ENCODE measurements at places on chromosomes 1 and 21. TPM values are rescaled to one million over a fixed set of nuclear protein-coding genes. Genes with fewer than 3 reads are reported as not detected.

DNA sequence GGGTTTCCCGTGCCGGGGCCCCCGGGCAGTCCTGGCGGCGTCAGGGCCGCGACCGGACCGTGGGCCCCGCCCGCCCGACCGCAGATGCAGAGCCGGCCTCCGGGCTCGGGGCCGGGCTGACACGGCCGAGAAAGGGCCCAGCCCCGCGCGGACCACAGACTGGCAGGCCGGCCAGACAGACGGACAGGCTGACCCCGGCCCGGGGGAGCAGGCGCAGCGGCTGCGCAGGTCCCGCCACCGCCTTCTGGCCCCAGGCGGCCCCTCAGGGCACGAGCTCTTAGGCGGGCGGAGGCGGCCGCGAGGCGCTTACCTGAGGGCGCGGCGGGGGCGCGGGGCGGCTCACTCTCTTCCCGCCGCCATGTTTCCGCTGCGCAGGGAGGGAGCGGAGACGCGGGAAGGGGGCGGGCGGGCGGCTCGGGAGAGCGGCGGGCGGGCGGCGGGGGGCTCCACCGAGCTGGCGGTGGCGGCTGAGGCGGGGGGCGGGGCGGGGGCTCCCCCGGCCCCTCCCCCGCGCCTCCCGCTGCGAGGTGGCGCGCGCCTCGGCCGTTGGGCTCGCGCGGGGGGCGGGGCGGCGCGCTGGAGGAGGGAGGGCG is at the start of gene SCMH1:
SCMH1 (minus strand) TSS at position 558 of the 593 bp plus-strand sequence. CDS start 56,173 bp downstream, outside the sequence.
- peak; percentile 39 for DNase-seq

GSTM3 gene
- 109 TPM for polyA plus RNA-seq

DNA sequence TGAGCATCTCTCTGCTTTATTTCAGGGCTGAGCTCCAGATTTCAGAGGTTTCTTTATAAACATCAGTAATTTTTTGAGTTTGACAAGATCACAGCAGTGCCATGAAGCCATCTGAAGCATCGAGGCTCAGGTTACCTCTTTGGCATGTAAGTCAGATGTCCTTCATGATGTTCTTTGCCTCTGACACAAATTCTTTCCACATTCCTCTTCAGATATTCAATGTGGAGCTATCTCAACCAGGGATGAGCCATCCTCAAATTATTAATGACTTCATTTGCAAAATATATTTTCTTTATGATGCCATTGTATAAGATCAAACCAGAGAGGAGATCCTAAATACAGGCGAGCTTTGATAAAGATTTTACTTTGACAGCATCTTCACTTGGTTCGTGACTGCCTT is 256.7 kb downstream of the COL11A1 start:
- no peak for DNase-seq

GRCh38 chr1:237119091-237119490 is 77.1 kb downstream of the RYR2 start:
- DNase-seq = no peak

PLPPR4 gene
- 48.0 TPM for polyA plus RNA-seq

DNA sequence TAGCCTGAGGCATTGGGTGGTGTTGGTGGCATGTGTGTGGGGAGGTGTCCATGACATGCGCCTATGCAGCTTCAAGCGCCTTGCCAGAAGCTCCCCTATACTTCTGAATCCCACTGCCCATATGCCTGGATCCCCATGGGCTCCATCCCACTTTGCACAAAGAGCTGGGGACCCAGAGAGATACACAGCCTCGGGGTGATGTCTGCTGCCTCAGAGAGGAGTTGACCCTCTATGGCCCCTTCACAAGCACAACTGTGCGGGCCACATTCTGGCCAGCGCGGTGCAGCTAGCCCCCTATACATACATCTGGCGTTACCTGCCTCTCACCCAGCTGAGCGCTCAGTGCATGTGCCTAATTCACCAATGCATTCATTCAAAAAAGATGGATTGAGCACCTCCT is 9.6 kb upstream of the PTPRF start:
- no peak for DNase-seq

- DNase-seq = no peak
Observed at GRCh38 chr1:24416666-24417391, 1.2 kb downstream of the NIPAL3 start.

- DNase-seq = no peak
Observed at GRCh38 chr21:16037421-16037955, 307.7 kb downstream of the USP25 start.

MATN1 gene
- 1.1 TPM for polyA plus RNA-seq

DNA sequence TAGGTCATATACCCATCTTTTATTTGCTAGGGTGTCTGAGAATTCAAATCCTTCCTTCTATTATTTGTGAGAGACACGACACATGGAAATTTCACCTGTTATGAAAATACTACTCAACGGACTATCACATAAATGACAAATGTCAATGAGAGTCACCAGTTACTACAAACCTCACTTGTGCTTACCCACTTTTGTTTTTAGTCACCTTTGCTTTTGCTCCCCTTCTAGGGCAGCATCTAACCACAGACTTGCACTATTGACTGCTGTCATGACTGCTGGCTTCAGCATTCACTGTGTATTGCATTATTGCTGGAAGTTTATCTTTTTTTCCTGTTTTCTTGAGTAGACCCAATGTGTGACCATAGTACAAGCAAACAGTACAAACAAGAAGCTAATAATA is 1048.0 kb downstream of the PLA2G4A start:
- no peak for DNase-seq

MAB21L3 gene
- polyA plus RNA-seq = not detected

PALMD gene
- 29.4 TPM for polyA plus RNA-seq

DNA sequence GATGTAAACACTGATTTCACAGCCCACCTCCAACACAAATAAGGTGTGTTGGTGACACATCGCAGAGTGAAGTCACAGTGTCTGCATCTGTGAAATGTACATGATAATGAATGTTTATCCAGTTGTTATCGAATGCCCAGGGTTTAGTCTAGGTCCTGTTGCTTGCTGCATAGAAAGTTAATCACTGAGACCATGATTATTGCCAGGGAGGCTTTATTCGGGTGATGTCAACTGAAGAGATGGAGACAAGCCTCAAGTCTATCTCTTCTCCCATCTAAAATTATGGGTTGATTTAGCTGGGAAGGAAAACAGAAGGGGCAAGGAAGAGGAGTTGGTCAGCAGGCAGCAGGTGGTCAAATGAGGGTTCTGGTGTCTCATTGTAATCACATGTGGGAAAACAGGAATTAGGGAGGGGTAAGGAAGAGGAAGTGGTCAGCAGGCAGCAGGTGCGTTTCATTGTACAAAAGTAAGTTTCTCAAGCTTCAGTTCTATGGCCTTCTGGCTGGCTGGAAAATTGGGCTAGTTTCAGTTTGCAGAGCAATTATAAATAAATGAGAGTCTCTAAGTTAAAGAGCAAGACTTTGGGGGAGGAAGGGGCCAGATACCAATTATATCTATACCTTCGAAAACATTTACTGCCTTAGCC is 146.3 kb upstream of the DNAH14 start:
- DNase-seq = no peak

DNA sequence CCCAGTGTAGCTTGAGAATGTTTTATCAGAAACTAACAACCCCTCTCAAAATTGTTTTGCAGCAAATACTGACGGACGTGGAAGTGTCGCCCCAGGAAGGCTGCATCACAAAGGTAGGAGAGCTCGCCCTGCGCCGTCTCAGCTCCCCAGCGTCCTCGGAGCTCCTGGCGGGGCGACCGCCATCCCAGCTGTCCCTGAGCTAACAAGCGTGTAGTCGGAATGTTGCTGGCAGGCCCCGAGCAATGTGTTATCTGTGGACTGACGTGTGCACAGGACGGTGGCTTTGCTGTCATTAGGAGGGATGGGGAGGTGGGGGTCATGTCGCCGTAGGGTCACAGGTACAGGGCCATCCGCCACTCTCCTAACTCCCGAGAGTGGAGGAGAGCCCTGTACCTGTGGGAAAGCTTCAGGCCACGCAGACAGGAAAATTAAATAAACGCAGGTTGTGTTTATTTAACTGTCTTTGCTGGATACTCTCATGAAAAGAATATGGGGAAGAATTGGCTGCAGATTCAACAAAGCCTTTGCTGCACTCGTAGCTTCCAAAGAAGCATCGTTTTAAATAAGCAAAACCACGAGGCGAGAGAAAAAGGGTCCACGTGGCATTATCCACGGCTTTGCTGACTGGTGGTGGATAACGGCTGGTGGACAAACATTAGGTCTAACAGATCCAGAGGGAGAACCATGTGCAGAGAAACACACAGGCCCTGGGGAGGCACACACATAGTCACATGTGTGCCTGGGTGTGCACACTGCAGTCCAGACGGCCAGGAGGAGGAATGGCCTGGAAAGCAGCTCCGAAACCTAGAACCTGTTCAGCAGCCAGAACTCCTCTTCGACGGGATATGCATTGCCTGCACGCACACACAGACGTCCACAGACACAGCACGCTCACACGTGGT is 175.3 kb downstream of the PRDM16 start:
- peak; percentile 68 for DNase-seq

DNA sequence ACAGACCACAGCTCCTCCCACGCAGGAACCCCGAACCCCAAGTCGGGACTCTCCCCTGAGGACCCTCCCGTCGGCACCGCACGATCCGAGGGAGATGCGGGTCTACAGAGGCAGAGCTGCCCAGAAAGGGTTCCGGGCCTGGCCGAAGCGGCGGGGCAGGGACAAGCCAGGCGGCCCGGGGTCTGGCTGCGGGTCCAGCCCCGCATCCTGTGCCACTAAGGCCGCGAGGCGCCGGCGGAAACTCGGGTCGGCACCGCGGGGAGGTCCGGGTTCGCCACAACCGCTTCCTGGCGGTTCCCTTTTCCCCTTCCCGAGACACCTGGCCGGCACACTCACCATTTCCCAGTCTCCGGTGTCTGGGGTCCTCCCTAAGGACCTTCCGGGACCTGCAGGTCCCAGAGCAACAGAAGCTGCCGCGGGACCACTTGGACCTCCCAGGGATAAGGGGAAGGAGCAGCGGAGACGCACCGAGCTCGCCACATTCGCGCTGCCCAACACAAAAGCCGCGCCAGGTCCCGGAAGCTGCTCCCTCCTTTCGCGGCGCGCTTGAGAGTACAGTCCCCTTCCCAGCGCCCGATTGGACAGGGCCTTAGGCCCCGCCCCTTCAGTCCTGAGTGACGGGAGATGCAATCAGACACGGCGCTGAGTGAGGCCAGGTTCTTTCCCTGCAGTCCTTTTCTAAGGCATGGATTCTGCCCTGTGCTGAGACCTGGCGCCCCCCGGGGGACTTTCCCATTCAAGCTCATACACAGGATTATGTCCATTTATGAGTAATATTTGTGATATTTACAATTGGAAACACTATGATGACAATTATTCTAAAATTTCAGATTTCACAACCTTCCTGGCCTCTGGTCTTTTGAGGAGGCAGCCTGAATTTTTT is at the start of gene ZNF670:
ZNF670 (minus strand) TSS at position 554 of the 883 bp plus-strand sequence; CDS start at position 339, 215 bp downstream.
- DNase-seq = peak; percentile 95

DNA sequence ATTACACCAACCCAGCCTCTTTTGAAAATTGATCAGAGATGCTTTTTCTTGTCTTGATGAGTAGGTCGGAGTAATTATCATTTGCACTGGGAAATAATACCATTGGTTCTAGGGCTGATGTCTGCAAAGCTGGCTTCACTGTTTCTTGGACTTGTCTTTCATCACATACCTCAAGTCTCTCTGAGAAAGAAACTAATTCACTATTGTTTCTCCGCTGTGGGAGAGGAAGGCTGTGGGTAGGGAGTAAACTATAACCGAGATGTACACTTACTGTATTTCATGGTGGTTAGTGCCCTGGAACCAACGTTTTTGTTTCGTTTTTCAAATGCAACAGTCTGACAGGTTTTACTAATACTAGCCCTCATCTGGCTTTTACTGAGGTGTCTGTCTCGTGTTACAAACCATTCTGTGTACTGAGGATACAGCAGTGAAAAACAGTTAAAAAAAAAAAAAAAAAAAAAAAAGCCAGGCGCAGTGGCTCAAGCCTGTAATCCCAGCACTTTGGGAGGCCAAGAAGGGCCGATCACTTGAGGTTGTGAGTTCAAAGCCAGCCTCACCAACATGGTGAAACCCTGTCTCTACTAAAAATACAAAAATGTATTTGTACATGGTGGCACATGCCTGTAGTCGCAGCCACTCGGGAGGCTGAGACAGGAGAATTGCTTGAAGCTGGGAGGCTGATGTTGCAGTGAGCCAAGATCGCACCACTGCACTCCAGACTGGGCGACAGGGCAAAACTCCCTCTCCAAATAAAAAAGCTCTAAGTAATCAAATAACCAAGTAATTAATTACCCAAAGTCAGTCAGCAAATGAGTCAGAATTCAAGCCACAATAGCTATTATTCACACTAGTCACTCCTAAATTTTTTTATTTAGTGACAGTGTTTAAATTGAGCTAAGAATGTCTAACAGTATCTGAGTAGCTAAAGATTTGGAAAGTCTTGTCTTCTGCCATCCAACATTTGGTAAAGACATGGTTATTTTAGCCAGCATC is 23.3 kb downstream of the TOMM20 start:
- no peak for DNase-seq

- DNase-seq = no peak
Observed at GRCh38 chr1:244437086-244437468, 14.6 kb downstream of the ADSS2 start.

- no peak for DNase-seq
Observed at GRCh38 chr1:210332719-210333398, 4.2 kb downstream of the HHAT start.

GRCh38 chr1:148158341-148159003 is 6.4 kb upstream of the NBPF11 start:
- no peak for DNase-seq

DNA sequence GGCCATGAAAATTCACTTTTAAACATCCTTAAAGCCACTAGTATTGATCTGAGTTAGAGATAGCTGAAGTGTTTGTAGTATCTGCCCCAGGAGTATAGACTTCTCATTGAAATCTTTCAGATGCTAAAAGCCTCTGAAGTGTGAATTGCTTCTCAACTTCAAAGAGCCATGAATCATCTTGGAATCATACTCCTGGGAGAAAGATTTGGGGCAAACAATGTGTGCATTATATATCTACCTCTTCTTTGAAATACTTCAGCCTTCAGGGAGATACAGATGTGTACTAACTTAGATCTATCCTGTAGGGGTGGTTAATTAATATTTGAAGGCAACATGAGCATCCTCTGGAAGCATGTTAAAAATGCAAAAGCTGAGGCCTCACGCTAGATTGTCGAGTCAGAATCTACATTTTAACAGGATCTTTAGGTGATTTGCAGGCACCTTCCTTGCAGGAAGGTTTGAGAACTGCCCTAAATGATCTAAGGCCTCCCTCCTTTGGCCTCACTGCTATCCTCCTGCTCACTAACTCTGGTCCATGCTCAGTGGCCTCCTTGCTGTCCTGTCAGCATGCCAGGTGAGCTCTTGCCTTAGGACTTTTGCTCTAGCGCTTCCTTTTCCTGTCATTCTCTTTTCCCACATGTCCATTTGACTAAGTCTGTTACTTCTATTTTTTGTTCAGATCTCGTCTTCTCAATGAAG is 6.0 kb upstream of the SCYL3 start:
- no peak for DNase-seq

DNA sequence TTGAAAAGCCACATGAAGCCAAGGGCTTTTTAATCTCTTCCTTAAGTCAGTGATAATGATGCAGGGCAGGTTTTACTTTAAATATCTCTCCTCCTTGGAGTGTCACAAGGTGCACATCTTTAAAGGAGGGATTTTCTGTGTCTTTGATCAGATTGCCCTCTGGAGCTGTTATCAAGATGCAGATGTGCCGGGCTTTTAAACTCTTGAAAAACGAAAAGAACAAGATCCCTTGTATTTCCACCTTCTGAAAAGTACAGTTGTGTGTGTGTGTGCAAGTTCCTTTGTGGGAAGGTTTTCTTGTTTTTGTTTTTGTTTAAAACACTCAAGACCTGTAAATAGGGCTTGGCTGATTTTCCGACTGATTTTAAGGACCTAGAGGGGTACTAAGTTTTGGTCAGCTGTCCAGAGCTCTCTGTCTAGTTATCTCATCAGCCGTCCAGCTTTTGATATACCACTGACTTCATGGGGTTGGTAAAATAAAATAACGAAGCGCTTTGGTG is 1.6 kb downstream of the MARK1 start:
- no peak for DNase-seq

All from left lung (tissue), 14 donors.